ENCODE measurements at places on chromosomes 7 and 10.

DNA sequence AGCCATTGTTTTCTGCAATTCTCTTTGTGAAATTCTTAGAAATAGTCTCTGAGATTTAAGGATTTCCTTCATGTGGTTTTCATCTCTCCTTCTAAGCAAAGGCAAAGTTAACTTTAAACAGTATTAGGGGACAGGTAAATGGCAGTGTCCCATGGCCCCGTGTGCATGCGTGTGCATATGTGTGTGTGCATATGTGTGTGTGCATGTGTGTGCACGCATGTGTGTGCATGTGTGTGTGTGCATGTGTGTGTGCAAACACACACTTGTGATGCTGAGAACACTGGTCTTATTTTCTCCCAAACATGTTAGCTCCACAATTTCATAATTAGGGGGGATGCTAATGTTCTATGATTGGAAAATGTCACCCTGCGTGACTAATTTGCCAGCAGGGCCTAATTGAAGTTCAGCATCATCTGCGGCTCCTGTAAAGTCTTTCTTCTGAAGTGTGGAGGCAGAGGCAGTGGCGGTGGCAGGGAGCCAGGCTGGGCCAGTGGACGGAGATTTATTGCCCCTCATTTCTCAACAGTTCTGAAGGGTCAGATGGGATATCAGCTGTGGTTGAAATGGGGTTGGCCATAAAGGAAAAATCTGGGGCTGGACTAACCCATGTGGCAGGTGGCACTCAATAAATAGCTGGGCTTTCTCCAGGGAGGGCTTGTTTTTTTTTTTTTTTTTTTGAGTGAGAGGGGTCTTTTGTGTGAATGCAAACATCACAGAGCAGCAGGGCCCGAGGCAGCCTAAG is 289.3 kb upstream of the PODXL start:
- DNase-seq, result no peak

DNA sequence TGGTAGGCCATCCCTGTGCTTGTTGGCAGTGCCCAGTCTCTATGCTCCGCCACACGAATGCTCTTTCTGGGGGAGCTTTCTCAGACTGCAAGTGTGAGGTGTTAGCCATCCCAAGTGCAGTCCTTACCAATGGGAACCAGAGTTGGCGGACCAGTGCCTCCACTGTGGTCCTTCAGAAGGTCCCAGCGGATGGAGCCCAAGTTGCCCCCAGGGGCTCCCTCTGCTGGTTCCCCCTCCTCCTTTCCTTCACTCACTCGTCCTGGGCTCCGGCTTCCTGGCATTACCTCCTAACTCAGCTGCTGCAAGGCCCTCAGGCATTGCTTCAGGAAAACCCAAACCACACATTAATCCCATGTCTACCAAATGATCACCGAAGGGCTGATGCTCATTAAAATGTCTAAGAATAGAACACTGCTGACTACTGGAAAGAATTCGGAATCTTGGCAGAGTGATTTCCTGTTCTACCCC is 139.8 kb downstream of the CUBN start:
- DNase-seq, result no peak

DNA sequence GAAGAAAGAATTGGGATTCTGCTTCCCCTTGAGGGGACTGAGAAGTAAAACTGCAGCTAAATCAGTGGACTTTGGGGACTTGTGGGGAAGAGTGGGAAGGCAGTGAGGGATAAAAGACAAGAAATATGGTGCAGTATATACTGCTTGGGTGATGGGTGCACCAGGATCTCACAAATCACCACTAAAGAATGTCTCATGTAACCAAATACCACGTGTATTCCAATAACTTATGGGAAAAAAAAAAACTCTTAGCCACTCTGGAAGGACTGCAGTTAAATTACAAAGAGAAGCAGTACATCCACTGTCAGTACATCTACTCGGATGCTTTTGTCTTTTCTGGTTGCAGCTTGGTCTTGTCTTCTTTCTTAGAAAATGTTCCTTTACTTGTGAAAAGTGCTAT is 27.4 kb upstream of the GOT1 start:
- DNase-seq, result no peak

- no peak for DNase-seq
Observed at GRCh38 chr7:127901895-127902703, 129.1 kb downstream of the LRRC4 start.

- no peak for DNase-seq
Observed at GRCh38 chr10:86399514-86399878, 32.9 kb upstream of the GRID1 start.

- DNase-seq, result no peak
Observed at GRCh38 chr7:47456210-47456955, 125.5 kb downstream of the TNS3 start.

GRCh38 chr10:22534849-22535604 is 179.4 kb downstream of the PIP4K2A start:
- no peak for DNase-seq

GRCh38 chr10:112615269-112615668 is 168.3 kb downstream of the VTI1A start:
- DNase-seq, result no peak

GRCh38 chr10:17062009-17062408 is 67.6 kb downstream of the CUBN start:
- no peak for DNase-seq

GRCh38 chr7:137685433-137686164 is 161.2 kb downstream of the DGKI start:
- DNase-seq, result no peak

GRCh38 chr10:49114718-49115014 is 656 bp downstream of the VSTM4 start:
- DNase-seq, result no peak

GRCh38 chr7:92417913-92418312 is 29.4 kb upstream of the GATAD1 start:
- DNase-seq, result no peak

Measured in GDM1 (cell line).